ENCODE measurements at places on chromosomes 12 and 14. TPM values are rescaled to one million over a fixed set of nuclear protein-coding genes. Genes with fewer than 3 reads are reported as not detected.

- DNase-seq = no peak
- H3K27me3 ChIP-seq = no peaks in the 10 kb centered on the region
- H3K4me1 ChIP-seq = peaks cover 21% of the 10 kb centered on the region
These were observed 3.7 kb downstream of the SIVA1 start for GRCh38 chr14:104756477-104757237.

- H3K4me1 ChIP-seq = peaks cover 44% of the 10 kb centered on the region
- no peaks in the 10 kb centered on the region for H3K27me3 ChIP-seq
- peak overlapping the region; percentile 25 for H3K27ac ChIP-seq
- H3K4me3 ChIP-seq = no peak overlapping the region
- H3K36me3 ChIP-seq = peaks cover 2% of the 10 kb centered on the region
These were observed 81.8 kb downstream of the SLC38A1 start for GRCh38 chr12:46187023-46187422.

- H3K27ac ChIP-seq = peak overlapping the region; percentile 80
- peaks cover 73% of the 10 kb centered on the region for H3K4me1 ChIP-seq
- no peak overlapping the region for H3K4me3 ChIP-seq
- DNase-seq = no peak
- no peaks in the 10 kb centered on the region for H3K27me3 ChIP-seq
These were observed 51.9 kb downstream of the SUSD6 start for GRCh38 chr14:69663300-69663643.

GRCh38 chr12:1639538-1639937 lies 10.5 kb downstream of the WNT5B start:
- no peak for DNase-seq
- H3K27me3 ChIP-seq = peaks cover 8% of the 10 kb centered on the region
- no peak overlapping the region for H3K27ac ChIP-seq
- no peaks in the 10 kb centered on the region for H3K4me1 ChIP-seq

DNA sequence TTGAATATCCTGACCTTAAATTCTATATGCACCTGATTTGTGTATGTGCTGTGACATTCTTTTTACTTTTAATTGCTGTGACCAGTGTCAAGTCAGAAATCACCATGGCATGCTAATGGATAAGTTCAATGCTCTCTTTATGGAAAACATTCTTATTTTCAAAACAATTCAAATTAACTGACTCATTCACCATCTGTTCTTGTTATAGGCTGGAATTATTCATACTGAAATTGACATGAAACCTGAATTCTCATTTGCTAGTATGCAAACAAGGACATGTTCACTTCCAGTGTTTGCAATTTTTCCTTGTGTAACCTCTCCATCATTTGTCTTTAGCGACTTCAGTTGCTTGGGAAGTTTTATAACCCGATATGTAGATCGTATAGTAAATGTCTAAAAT lies at the start of gene TAS2R30:
TAS2R30 (minus strand) TSS at position 340 of the 400 bp plus-strand sequence. CDS start 400 bp downstream, outside the sequence.
- H3K4me1 ChIP-seq = no peaks in the 10 kb centered on the region
- no peak for DNase-seq
- no peak within 1 kb of the TSS for H3K4me3 ChIP-seq
- H3K27me3 ChIP-seq = no peaks in the 10 kb centered on the region
- no peaks in the 10 kb centered on the region for H3K36me3 ChIP-seq

- peak; percentile 64 for DNase-seq
- no peak overlapping the region for H3K27ac ChIP-seq
These were observed 10.6 kb downstream of the CEP128 start for GRCh38 chr14:80930836-80931389.

DNA sequence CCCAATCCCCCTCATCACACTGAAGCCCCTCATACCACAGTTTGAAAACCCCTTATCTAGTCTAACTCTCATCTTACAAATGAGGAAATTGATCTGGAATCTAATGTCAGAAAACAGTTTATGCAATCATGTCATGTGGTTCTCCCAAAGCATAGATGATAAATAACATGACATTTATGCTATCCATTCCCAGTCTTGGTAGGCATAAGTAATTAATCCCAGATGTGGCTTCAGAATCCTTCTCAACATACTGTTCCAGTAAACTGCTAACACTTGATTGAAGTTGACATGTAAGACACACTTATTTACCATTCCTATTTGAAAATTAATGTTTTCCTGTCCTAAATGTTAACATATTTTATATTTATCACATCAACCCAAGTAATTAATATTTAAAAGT lies 168.7 kb downstream of the GALC start:
- no peak overlapping the region for H3K4me3 ChIP-seq
- H3K27me3 ChIP-seq = no peaks in the 10 kb centered on the region
- H3K4me1 ChIP-seq = no peaks in the 10 kb centered on the region
- no peak for DNase-seq

DNA sequence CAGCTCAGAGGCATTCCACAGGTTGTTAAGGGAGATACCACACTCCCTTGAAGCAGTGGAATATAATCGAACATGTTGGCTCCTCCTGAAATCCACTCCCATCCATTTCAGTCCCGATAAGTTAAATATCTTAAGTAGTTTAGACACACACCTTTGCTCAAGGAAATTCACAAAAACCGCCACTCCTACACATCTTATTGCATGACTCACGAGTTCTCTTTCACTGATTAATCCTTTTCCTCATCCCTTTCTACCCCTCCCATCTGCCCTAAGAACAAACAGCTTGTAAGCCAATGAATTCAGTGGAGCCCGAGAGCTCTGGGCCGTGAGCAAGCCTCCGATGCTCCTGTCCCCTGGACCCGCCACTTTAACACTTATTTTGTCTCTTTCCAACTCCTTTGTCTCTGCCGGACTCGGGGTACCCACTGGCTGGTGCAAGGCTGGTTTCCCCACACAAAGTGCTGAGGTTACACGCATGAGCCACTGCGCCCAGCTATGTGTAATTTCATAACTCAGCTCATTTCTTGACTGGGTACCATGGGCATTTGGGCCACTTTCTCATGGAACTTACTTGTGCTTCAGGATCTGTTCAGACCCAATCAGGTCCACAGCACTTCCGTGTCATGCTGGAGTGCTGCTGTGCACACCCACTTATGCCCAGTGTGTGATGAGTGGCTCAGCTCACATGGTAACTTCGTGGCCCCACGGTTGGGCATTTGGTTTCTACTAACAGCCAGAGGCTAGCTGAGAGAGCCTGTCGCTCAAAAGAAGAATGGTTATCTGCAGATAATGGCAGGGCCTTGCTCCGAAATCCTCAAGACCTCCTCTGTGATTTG lies 171.8 kb upstream of the ALG10B start:
- no peak overlapping the region for H3K27ac ChIP-seq
- no peak overlapping the region for H3K4me3 ChIP-seq
- H3K27me3 ChIP-seq = no peaks in the 10 kb centered on the region
- no peaks in the 10 kb centered on the region for H3K36me3 ChIP-seq

- no peak overlapping the region for H3K4me3 ChIP-seq
- H3K36me3 ChIP-seq = no peaks in the 10 kb centered on the region
- no peak overlapping the region for H3K27ac ChIP-seq
- DNase-seq = no peak
- H3K27me3 ChIP-seq = no peaks in the 10 kb centered on the region
These were observed 104.6 kb downstream of the EGLN3 start for GRCh38 chr14:33846100-33846824.

DNA sequence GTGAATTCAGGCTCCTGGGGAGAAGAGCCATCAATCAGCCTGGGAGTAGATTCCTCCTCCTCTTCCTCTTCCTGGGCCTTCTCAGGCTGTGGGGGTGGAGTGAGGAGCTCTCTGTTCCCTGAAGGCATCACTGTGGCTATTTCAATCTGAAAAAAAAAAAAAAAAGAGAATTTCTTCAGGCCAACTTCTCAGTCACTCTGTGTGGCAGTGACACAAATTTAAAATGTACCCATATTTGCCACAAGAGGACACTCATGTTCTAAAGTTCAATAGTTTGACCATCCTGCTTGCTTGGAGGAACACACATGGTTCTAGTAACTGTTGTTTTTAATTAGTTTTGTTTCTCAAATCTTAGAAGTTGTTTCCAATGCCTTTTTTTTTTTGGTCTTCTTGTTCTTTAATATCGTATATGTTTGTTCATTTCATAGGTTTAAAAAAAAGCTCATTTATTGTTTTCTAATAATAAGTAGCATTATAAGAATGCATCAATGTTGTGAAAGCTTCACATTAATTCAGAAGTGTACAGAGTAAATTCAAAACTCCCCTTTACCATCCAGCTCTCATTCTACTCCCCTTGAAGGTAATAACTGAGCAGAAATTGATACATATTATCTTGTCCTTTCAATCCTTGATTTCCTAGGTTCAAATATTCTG lies 23.3 kb upstream of the CCER1 start:
- no peaks in the 10 kb centered on the region for H3K4me1 ChIP-seq
- no peaks in the 10 kb centered on the region for H3K27me3 ChIP-seq
- no peak overlapping the region for H3K4me3 ChIP-seq

- no peaks in the 10 kb centered on the region for H3K27me3 ChIP-seq
- no peak for DNase-seq
- no peaks in the 10 kb centered on the region for H3K36me3 ChIP-seq
- no peaks in the 10 kb centered on the region for H3K4me1 ChIP-seq
These were observed 29.7 kb downstream of the ESRRB start for GRCh38 chr14:76405627-76406026.

- H3K36me3 ChIP-seq = no peaks in the 10 kb centered on the region
- no peak overlapping the region for H3K27ac ChIP-seq
- H3K27me3 ChIP-seq = no peaks in the 10 kb centered on the region
- H3K4me3 ChIP-seq = no peak overlapping the region
- peaks cover 22% of the 10 kb centered on the region for H3K4me1 ChIP-seq
These were observed 36.1 kb downstream of the PARP11 start for GRCh38 chr12:3837049-3837448.

DNA sequence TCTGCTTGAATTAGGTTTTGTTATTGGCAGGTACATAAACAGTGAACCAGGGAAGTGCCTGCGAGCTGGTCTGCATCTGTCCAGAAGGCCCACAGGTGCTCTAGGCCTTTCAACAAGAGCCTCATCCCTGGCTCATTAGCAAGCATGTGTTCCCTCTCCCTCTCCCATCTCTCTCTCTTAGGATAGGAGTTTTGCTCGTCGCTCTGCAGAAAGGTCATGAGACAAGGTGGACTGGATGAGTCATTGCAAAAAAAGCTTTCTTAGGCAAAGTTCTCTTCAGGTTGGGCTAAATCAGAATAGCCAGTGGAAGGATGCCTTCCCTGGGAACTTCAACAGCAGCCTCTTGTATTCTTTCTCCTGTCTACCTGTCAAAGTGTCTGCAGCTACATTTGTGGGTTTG lies 14.6 kb upstream of the PRMT8 start:
- DNase-seq = no peak
- no peaks in the 10 kb centered on the region for H3K4me1 ChIP-seq
- no peaks in the 10 kb centered on the region for H3K36me3 ChIP-seq
- H3K4me3 ChIP-seq = no peak overlapping the region
- H3K27me3 ChIP-seq = no peaks in the 10 kb centered on the region

DNA sequence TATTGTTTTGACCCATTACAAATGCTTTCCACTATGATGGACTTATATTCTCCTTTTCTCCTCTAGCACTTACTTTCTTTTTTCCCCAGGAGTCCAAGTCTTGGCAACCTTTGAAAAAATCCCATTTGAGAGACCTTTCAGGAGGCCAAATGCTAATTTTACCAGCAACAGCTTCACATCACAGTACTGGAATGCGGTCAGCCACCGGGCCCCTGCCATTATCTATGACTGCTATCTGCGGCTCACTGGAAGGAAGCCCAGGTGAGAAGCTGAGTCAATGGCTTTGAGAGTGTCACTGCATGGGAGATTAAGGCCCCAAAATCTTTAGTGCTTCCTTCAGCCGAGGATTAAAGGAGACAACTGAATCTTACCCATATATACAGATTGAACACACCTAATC lies 64.2 kb downstream of the ERGIC2 start:
- no peaks in the 10 kb centered on the region for H3K36me3 ChIP-seq
- H3K27ac ChIP-seq = no peak overlapping the region
- H3K27me3 ChIP-seq = no peaks in the 10 kb centered on the region
- no peaks in the 10 kb centered on the region for H3K4me1 ChIP-seq
- H3K4me3 ChIP-seq = no peak overlapping the region
- no peak for DNase-seq

DNA sequence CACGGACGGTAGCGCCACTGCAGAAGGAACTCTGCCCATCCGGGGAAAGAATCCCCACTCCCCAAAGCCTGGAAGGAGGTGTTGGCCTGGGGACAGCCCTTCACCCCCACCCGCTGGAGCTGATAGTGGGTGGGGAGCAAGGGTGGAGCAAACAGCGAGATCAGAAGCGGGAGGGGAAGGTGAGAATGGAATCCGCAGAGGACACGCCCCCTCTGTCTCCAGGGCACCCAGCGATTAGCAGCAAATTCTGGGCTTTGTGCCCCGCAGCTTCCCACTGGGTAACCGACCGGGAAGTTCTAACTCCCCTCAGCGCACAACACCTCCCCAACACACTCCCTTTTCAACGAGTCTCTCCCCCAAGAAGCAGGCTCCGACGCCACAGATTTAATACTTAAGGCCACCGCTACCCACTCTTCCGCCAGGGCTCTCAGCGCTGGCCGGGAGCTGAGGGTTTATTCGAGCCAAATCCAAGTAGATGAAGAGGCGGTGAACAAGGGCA lies 1.4 kb downstream of the SLC25A29 start:
- DNase-seq = peak; percentile 40
- H3K27me3 ChIP-seq = no peaks in the 10 kb centered on the region
- no peak overlapping the region for H3K27ac ChIP-seq
- H3K4me1 ChIP-seq = peaks cover 11% of the 10 kb centered on the region

DNA sequence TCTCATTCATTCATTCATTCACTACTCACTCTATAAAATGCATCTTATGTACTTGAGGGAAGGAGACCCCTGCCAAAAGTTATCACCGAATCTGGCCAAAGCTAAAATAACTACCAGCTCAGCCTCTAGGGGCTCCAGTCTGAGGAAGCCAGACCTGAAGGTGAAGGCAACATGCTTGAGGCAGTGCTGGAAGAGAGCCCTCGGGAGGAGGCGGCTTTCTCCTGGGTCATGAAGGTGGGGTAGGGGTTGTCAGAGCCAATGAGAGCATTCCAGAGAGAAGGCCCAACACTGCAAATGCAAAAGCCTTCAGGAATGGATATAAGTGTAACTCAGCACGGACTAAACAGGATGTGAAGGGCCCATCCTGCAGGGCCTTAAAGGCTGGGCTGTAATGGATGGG lies 62.4 kb downstream of the GSC start:
- H3K4me1 ChIP-seq = no peaks in the 10 kb centered on the region
- no peak overlapping the region for H3K27ac ChIP-seq
- H3K36me3 ChIP-seq = no peaks in the 10 kb centered on the region
- DNase-seq = no peak
- no peak overlapping the region for H3K4me3 ChIP-seq
- peaks cover 5% of the 10 kb centered on the region for H3K27me3 ChIP-seq

DNA sequence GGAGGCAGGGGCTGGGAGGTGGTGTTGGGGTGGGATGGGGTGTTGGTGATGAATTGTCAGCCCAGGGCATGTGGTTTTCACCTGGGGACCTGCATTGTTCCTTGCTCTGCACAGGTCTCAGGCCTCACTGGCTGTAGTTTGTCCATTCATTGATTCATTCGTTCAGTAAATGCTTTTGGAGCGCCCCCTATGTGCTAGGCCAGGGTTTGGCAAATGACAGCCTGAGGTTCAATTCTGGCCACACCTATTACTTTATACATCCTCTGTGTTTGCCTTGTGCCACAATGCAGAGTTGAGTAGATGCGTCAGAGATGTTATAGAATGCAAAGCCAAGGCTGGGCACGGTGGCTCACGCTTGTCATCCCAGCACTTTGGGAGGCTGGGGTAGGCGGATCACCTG lies 4.7 kb downstream of the ADCK1 start:
- no peak overlapping the region for H3K4me3 ChIP-seq
- no peaks in the 10 kb centered on the region for H3K36me3 ChIP-seq
- H3K27me3 ChIP-seq = no peaks in the 10 kb centered on the region
- DNase-seq = no peak

The NGB gene
- not detected for total RNA-seq

The SLC4A8 gene
- total RNA-seq = 3.2 TPM

The KLRK1 gene
- 0.84 TPM for total RNA-seq

The GPRC5D gene
- total RNA-seq = 0.92 TPM

The TULP3 gene
- 8.3 TPM for total RNA-seq

The GCN1 gene
- total RNA-seq = 160 TPM

The VRTN gene
- total RNA-seq = not detected

The TAS2R42 gene
- total RNA-seq = not detected

Measured in B cell (primary cell).